Urinary bladder (tissue), 4 donors: ENCODE measurements at places on chromosomes 13 and 19. TPM values are rescaled to one million over a fixed set of nuclear protein-coding genes. Genes with fewer than 3 reads are reported as not detected.

GRCh38 chr13:112648101-112648500 lies 41.7 kb upstream of the ATP11A start:
- no peak for DNase-seq

- DNase-seq, result no peak
Observed at GRCh38 chr13:81540777-81541176, 1199.9 kb upstream of the SPRY2 start.

- DNase-seq, result no peak
Observed at GRCh38 chr19:45816236-45817009, 1.3 kb upstream of the RSPH6A start.

DNA sequence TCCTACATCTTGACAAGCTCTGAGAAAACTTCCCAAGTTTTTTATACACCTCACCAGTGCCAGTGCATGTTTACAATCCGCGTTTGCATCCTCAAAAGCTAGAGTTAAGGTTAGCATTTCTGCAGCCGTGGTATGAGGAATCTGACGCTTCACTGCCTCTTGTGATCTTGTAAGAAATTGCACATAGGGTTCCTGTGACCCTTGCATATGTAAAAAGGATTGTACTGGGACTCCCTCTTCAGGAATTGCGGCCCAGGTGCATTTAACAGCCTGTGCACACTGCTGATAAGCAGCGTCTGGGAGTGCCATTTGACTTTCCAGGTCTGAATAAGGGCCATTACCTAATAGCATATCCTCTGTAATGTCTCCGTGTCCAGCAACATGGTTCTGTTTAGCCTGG lies 15.3 kb downstream of the FPR3 start:
- DNase-seq, result no peak

DNA sequence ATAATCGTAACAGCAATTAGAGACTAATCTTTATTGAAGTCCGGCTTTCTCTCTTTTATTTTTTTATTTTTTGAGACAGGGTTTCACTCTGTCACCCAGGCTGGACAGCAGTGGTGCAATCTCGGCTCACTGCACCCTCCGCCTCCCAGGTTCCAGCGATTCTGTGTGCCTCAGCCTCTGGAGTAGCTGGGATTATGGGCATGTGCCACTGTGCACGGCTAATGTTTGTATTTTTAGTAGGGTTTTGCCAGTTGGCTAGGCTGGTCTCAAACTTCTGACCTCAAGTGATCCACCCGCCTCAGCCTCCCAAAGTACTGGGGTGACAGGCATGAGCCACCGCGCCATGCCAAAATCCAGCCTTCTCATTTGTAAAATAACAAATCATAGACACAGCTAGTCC lies 3.7 kb downstream of the APOC2 start:
- no peak for DNase-seq

DNA sequence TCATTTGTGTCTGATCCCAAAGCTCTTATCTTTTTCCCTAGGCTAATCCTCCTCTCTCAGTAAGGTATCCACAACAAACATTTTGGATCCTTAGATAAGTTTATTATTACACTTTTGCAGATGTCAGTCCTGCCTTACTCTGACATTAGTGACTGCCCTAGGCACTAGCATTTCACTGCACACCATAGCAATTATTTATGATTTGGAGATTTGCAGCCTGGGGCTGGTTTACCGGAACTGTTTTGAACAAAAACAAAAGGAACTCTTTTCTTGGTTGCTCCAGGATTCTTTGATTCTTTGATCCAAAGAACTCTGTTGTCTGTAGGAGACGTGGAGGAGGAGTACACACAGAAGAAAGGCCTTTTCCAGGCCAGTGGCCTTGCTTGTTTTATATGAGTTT lies 80.4 kb downstream of the EDNRB start:
- no peak for DNase-seq

DNA sequence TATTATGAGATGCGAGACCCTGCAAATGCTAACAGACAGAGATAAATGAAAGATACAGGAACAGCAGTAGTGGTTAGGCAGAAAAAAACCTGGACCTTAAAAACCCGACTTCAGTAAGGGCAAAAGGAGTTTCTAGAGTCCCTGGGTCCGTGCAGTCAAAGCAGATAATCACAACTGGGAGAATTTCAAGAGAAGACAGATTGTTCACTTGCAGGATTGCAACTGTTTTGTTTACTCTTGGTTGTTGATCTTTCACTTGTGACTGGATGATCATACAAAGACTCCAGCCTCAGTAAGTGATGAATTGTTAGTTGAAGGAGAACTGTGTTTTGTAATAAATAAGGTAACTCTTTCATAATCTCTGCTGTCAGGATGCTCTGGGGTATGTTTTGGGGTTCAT lies 135.1 kb downstream of the GPC6 start:
- no peak for DNase-seq

GRCh38 chr19:48085904-48086864 lies 24.4 kb downstream of the PLA2G4C start:
- DNase-seq, result no peak

- no peak for DNase-seq
Observed at GRCh38 chr13:48505597-48506091, 27.2 kb downstream of the RCBTB2 start.

GRCh38 chr19:4957981-4958380 lies 10.9 kb upstream of the KDM4B start:
- no peak for DNase-seq

- DNase-seq, result no peak
Observed at GRCh38 chr19:50420808-50421207, 2.1 kb downstream of the SPIB start.

DNA sequence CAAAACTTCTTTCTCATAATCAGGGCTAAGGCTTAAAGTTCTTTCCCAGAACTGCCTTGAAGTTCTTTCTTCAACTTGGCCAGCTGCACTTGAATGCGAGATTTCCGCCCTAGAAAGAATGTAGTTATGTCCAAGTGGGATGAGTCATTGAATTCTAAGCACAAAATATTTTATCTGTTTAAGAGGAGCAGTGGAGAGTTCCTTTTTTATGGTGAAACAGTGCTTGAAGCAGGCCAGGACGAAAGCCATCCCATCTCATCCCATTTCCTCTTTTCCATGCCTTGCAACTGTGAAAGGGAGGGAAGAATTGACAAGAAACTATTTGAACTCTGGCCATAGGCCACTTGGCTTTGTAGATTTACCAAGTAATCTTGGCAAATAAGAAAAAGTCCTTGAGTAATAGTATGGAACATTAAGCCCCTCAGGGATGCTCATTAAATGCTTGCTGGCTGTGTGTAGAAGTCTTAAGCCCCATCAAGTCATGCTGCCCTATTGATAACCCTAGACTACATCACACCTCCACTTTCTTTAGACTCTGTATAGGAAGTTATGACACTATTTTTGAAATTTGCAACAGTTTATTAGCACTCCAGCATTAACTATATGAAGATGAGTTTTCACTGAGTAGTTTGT lies 174.5 kb downstream of the KCTD12 start:
- peak; percentile 74 for DNase-seq

DNA sequence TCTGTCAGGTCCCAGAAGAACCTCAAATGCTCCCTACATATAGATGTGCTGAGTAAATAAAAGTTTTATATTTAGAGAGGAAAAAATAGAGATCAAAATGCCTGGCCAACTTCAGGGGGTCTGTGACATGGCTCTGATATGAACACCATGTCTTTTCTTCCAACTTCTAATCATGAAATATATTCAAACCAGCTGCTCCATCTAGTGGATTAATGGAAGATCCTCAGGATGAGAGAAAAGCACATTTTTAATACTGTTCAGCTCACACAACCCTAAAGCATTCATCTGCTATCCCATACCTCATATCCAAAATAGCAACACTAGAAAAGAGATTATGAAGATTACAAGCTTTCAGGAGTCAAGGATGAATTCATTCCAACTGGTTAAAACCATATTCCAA lies 56.0 kb upstream of the DOCK9 start:
- no peak for DNase-seq

- no peak for DNase-seq
Observed at GRCh38 chr19:8441725-8442544, 2.8 kb upstream of the HNRNPM start.

DNA sequence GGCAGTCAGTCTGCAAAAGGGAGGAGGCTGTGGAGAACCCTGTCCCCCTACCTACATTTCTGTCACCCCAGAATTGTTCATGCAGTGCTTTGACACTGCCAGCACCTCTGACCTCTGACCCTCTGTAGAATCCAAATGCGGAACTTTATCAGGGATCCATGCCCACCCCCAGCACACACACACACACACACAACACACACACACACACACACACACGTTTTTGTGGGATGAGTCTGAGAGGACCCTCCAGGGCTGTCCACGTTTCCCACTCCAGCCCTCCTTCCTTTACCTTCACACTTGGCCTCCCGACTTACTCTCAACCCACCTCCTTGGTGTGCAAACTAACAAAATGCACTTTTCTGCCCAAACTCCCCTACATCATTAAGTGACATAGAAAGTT lies 42.3 kb upstream of the TSHZ3 start:
- DNase-seq, result no peak

DNA sequence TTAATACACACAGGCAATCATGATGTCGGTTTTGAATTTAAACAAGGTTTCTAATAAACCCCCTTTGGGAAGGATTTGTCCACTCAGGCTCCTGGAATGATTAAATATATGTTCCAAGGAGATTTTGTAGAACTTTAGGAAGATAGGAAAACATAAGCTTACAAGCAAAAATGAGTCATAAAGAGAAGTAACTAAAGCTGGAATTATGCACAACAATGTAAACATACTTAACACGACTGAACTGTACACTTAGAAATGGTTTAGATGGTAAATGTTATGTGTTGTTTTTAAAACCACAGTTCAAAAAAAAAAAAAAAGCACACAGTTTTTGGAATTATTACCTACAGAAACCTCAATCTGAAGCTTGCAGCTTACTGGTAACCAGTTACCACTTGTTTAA lies 304.4 kb downstream of the NALCN start:
- no peak for DNase-seq

DNA sequence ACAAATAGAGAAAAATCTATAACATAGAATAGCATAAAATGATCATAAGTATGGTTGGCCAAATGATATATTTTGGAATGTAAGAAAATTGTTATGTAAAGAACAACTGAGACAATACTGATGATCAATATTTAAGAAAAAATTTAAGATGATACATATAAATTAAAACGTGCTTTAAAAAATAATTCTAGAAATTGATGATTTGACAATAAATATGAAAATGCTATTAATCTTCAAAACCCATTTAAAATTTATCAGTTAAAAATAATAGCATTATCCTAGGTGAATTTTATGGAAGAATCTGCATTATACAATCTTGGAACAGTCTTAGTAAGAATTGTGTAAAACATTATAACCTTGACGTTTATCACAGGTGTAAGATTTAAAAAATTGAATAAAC lies 95.1 kb upstream of the DACH1 start:
- DNase-seq, result no peak

GRCh38 chr19:6772866-6773322 lies 386 bp downstream of the VAV1 start:
- DNase-seq, result no peak

DNA sequence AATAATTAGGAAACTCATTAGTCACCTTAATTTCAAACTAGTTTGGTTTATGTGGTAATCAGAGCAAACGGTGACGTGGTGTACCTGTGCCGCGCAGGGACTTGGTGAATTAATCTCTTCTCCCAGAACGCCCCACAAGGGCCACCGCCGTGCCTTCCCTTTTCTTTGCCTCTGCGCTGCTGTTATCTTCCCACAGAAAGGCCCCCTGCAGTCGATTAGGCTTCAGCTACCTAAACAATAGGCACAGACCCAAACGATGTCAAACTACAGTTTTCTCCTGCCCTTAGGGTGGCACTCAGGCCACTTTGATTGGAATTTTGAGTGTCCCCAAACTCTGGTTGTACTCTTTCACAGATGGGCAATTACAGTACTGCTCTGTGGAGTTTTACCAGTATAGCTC lies 115.5 kb downstream of the GGACT start:
- DNase-seq, result no peak

- no peak for DNase-seq
Observed at GRCh38 chr19:56105090-56105701, 15.9 kb downstream of the ZNF787 start.

- no peak for DNase-seq
Observed at GRCh38 chr19:50878851-50879250, 5.6 kb downstream of the KLK2 start.

DNA sequence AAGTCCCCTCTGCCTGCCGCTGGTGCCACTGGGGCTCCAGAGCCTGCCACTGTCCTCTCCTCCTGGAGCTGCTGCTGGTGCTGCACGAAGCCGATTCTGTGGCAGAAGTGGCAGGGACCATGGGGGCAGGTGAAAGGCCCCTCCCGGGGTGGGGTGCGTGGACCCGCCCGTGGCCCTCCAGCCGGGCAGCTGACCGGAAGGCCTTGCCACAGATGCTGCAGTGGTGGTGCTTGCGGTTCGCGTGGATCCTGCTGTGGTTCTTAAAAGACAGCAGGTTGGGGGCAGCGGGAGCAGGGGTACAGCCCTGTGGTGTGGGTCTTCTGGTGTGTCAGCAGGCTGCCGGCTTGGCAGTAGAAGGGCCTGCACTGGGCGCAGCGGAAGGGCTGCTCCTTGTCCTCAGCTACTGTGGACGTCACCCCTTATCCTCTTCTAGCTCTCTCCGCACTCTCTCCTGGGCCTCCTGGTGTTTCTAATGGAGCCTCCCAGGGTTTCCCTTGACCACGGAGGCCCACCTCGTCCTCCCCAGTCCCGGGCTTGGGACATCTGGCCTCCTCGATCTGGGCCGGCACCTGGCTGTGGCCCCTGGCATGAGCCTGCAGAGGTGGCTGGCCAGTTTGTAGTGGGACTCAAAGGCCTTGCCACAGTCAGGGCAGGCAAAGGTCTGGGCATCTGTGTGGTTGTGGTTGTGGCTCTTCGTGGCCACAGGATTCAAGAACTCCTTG lies 380.4 kb downstream of the OLFM4 start:
- no peak for DNase-seq

DNA sequence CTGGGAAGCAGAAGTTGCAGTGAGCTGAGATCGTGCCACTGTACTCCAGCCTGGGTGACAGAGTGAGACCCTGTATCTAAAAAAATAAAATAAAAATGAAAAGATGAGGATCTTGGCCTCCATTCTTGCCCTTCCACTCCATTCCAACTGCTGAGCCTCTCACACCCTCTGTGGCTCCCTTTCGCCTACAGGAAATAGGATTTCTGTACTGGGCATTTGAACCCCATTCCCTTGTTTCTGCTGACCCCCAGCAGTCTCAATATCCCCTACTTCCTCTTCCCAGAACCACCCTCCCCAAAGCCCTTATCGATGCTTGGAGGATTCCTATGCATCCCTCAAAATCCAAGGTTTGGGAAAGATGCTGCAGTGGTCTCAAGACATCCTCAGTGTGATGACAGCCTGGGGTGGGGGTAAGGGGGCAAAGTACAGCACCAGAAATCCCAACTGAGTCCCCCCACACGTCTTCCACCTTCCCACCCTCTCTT lies 12.5 kb upstream of the GDF15 start:
- no peak for DNase-seq

DNA sequence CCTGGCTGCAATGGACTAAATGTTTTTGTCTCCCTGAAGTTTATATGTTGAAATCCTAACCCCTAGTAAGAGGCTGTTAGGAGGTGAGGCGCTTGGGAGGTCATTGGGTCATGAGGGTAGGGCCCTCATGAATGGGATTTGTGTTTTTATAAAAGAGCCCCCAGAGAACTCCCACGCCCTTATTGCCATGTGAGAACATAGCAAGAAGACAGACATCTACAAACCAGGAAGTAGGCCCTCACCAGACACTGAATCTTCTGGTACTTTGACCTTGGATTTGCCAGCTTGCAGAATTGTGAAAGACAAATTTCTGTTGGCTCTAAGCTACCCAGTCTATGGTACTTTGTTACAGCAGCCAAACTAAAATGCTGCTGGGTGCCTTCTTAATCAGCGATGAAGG lies 96.1 kb upstream of the SPATA13 start:
- no peak for DNase-seq

The C2CD4C gene
- total RNA-seq, result 0.42 TPM

The FBN3 gene
- 2.3 TPM for total RNA-seq

The KCNN1 gene
- 0.79 TPM for total RNA-seq

The NLRP13 gene
- total RNA-seq, result not detected

The ZNF682 gene
- 17.4 TPM for total RNA-seq

The SIGLEC10 gene
- total RNA-seq, result 0.85 TPM
